ENCODE measurements at places on chromosomes 13 and 19. TPM values are rescaled to one million over a fixed set of nuclear protein-coding genes. Genes with fewer than 3 reads are reported as not detected.

DNA sequence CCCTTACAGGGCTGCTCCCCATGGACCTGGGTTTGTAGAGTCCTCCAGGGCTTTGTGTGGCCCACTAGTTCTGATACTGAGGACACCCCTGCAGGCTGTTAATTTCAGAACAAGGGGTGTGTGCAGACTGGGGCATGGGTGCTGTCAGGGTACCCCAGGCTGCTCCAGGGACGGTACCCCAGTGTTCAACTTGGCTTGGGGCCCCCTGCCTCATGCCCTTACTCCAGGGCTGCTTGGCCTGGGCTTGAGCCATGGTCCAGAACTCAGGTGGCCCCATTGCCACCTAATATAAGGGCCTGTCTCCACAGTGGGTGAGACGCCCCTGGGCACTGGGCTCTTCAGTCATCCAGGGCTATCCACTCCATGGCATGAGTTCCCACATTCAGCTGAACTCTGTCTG is 1417.6 kb downstream of the UQCRFS1 start:
- no peak for DNase-seq
- H3K27me3 ChIP-seq, result no peaks in the 10 kb centered on the region
- peak overlapping the region; percentile 23 for H3K4me3 ChIP-seq

- no peaks in the 10 kb centered on the region for H3K36me3 ChIP-seq
- no peak overlapping the region for H3K27ac ChIP-seq
- H3K4me3 ChIP-seq, result no peak overlapping the region
- no peaks in the 10 kb centered on the region for H3K4me1 ChIP-seq
- no peak for DNase-seq
Observed at GRCh38 chr13:105796081-105796480, 739.4 kb downstream of the EFNB2 start.

- H3K27me3 ChIP-seq, result no peaks in the 10 kb centered on the region
- peaks cover 89% of the 10 kb centered on the region for H3K36me3 ChIP-seq
- DNase-seq, result no peak
- H3K4me3 ChIP-seq, result peak overlapping the region; percentile 72
- peak overlapping the region; percentile 89 for H3K27ac ChIP-seq
- peaks cover 76% of the 10 kb centered on the region for H3K4me1 ChIP-seq
Observed at GRCh38 chr13:99295488-99296252, 11.5 kb downstream of the GPR183 start.

- H3K36me3 ChIP-seq, result peaks cover 51% of the 10 kb centered on the region
- no peaks in the 10 kb centered on the region for H3K27me3 ChIP-seq
- peak overlapping the region; percentile 53 for H3K27ac ChIP-seq
- H3K4me1 ChIP-seq, result peaks cover 54% of the 10 kb centered on the region
- DNase-seq, result no peak
Observed at GRCh38 chr13:27442071-27442647, 8.2 kb downstream of the MTIF3 start.

MYO16 gene
- not detected for total RNA-seq
